ENCODE measurements at places on chromosomes 12 and 14.

DNA sequence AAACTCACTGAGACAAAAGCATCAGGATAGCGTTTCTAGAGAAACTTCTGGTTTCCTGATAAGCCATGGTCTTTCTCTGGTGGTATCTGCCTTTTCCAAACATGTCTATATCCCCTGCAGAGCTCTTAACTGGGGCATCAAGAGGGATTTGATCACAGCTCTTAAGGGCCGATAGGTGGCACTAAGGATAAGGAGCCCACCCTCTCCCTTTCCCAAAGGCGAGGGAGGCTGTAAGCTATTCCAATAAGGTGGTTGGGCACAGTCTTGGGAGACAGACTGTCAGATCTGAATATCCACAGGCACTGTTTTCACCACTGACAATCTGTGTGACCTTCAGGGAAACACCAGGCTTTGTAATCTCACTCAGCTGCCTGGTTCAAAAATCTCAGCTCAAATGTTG, 206.0 kb downstream of the ADGRD1 start:
- no peak for DNase-seq

- no peak for DNase-seq
Measured at GRCh38 chr14:106491851-106492250, 965.5 kb downstream of the TMEM121 start.

DNA sequence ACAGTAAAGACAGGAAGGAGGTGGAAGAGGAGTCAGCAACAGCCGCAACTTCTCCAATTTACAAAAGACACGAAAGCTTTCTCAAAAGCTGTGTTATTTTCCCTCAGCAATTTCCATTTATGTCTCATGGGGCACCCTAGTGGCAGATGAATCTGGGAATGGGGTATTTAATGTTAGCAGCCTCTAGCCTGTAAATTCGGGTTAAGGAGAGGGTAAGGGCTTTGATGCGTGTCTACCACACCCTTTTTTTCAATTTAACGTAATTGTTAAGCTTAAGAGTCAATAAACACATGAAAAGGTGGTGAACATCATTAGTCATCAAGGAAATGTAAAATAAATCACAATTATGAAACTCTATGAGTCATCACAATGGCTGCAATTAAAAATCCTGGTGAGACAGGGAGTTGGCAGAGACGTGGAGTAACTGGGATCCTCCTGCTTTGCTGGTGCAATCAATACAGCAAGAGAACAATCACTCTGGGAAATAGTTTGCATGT, 986.4 kb downstream of the AACS start:
- DNase-seq: no peak

- DNase-seq: no peak
Measured at GRCh38 chr12:57990241-57990883, 49.0 kb downstream of the ATP23 start.

DNA sequence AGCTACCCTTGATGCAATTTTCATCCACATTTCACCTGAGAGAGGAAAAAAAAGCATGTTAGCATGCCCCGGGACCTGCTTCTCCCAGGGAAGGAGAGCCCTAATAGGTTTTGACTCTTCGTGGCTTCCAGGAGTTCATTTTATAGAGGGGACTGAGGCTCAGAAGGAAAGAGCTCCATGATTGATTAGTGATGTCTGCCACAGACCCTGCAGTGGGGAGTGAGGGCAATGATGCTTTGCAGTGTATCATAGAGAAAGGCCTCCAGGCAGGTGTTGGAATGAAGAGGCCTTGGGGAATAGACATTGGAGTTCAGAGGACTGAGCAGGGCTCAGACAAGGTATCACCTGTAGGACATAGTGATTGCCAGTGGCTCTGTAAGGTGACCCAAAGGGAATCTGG, 41.5 kb downstream of the RNFT2 start:
- DNase-seq: no peak

- DNase-seq: no peak
Measured at GRCh38 chr12:127077262-127078045, 1189.5 kb upstream of the TMEM132C start.

DNA sequence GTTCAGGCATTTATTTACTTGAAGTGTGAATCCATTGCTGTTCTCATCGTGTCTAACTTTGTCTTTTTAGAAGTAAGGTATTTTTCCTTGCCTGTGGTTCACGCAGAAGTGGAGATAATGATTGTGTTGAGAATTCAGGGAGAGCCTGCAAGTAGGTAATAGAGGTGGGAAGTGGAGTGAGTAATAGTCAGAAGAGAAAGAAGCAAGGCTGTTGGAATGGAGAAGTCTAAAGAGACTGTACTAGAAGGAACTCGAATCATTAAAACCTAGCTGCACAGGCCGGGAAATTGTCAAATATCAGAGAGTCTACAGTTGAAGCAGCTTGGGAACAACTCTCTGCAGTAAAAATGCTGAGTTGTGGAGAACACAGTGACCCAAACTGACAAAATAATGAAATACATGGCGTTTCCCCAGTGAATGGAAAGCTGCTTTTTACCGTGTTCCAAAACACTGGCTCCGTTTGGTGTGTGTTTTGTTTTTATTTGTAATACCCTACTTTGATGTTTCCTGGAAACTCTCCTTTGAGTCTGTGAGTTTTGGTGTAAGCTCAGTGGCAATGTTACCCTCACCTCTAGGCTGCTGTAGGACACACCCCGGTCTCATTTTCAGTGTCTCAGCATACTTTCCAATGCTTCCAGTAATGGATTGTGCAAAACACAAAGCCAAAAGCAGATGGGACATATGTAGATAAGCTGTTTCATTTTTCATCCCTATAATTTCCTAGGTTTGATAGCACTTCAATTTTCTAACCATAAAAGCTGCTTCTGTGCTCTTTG, 146.6 kb downstream of the CRADD start:
- no peak for DNase-seq

GRCh38 chr12:121992059-121992879, 29.4 kb upstream of the BCL7A start:
- DNase-seq: no peak

GRCh38 chr12:91576432-91576831, 393.8 kb upstream of the DCN start:
- no peak for DNase-seq

DNA sequence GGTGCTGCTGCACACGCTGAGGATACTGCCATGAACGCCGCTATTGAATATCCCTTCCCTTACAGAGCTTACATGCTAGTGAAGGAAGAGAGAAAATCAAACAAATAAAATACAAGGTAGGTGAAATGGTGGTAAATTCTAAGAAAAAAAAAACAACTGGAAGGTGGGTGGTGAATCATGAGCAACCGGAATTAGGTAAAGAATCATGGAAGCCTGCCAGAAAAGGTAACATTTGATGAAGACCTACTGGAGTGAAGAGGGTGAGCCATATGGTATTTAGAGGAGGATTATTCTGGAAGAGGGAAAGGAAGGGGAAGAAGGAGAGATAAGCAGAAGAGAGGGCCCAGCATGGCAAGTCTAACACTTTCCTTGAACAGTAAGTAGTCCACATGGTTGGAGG, 76.1 kb downstream of the LRIG3 start:
- no peak for DNase-seq

DNA sequence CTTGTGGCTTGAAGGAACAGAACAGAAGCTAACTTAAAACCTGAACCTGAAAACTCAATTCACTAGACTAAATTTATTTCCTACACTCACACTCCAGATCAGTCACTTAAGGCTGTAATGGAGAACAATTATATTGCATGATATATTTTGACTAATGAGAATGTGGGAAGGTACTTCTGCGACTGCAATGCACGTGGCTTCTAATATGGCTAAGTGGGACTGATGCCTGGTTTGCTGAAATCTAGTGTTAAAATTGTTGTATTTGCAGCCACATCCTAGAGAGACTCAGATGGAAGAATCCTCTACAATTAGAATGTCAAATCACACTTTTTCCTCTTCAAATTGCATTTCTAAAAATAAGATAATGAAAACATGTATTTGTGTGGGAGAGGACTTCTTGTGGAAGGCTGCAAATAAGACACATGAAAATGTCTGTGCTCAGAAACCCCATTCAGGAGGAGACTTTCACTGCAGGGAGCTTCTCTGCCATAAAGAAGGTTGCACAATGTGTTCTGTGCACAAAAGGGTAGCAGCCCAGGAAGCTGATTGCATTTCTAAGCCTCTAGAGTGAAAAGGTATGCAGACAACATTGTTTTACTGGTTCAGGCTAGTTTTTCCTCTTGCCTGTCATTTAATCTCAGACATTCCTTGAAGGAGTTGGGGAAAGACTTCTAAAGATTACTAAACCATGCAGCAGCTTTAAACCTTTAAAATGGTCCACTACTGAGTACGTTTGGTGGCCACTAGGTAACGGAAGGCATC, 224.3 kb downstream of the NEDD1 start:
- no peak for DNase-seq

- no peak for DNase-seq
Measured at GRCh38 chr12:67410667-67411067, 141.5 kb downstream of the CAND1 start.

DNA sequence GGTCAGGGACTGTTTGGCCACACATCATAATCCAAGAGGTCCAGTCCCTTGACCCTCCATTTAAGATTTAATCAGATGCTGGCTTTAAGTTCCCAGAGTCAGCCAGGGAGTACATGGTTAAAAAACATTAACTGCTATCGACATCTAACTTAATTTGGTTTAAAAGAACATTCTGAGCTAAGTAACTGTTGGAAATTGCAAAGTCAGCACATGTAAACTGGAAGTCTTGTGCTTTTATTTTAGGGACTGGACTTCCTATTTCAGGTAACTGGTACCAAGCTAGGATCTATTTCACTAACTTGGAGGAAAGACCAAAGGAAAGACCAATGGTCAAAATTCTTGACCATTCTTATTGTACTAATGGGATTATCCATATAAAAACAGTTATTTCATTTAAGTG, 40.6 kb downstream of the GNS start:
- DNase-seq: no peak
